ENCODE measurements at places on chromosomes 3 and 15.

DNA sequence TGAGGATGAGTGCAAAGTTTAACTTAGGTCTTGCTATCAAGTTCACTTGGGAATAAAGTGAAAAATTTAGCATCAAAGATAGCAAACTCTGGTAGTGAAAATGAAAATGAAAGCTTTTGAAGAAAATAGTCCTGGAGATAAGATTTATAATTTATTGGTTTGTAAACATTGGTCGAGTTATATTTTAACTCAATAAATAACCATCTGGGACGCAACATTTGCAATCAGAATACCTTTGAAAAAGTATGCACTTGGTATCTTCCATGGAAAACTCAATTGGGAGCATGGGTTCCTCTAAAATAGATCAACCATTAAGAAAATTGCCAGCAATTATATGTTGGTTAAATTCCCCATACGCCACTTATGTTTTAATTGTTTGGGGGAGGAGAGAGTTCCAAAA lies 209.5 kb downstream of the NAALADL2 start:
- DNase-seq = no peak

DNA sequence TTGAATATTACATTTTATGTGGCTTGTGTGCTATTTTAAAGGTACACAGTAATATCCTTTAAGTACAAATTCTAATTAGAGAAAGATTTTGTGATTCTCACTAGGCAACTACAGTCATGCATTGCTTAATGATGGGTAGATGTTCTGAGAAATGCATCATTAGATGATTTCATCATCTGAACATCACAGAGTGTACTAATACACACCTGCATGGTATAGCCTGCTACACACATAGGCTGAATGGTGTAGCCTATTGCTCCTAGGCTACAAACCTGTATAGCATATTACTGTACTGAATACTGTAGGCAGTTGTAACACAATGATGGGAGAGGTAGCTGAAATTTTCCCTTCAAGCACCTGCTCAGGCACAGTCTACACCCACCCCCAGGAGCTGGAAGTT lies 217.4 kb upstream of the EOMES start:
- DNase-seq = no peak

- no peak for DNase-seq
Measured at GRCh38 chr3:188700501-188700900, 471.3 kb upstream of the TPRG1 start.

- DNase-seq = no peak
Measured at GRCh38 chr3:62238431-62238830, 134.9 kb downstream of the FEZF2 start.

DNA sequence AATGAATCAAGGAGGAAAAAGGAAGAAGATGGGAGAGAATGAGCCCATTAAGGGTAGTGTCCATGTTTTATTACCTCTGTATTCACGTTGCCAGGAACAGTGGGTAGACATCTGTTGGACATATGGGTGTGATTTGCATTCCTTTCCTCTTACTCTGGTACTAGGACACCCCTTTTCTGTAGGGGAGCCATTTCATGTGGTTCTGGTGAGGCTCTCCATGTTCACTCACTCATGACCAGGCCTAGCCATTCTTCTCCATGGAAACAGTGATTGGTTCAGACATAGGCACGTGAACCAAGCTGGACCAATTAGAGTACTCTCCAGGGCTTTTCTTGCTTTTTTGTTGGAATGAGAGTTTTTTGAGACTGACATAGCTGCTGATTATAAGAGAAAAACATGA lies 39.6 kb upstream of the PDCD6IP start:
- no peak for DNase-seq

GRCh38 chr3:25503898-25504301 lies 75.8 kb downstream of the RARB start:
- no peak for DNase-seq

DNA sequence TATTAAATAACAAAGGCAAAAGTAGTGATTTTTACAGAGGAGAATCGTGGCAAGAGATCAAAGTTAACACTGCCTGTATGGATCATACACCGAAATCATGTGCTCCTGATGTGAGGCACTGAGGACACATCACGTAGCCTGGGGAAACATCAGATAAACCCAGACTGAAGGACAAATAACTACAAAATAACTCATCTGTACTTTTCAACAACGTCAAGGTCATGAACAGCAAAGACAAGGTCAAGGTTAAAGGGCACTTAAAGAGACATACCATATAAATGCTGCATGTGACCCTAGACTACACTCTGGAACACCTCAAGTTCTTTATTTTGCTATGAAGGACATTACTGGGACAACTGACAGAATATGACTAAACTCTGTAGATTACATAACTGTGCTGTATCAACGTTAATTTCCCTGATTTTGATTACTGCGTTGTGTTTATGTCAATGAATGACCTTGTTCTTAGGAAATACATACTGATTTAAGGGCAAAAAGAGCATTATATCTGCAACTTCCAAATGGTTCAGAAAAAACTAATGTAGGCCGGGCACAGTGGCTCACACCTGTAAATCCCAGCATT lies 48.1 kb downstream of the CHSY1 start:
- no peak for DNase-seq

DNA sequence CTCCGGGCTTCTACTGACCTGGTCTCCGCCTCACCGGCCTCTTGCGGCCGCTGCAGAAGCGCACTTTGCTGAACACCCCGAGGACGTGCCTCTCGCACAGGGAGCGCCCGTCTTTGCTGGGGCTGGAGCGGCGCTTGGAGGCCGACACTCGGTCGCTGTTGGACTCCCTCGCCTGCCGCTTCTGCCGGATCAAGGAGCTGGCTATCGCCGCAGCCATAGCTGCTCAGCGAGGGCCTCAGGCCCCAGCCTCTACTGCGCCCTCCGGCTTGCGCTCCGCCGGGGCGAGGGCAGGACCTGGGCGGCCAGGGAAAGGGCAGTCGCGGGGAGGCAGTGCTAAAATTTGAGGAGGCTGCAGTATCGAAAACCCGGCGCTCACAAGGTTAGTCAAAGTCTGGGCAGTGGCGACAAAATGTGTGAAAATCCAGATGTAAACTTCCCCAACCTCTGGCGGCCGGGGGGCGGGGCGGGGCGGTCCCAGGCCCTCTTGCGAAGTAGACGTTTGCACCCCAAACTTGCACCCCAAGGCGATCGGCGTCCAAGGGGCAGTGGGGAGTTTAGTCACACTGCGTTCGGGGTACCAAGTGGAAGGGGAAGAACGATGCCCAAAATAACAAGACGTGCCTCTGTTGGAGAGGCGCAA lies 319.2 kb downstream of the FGF12 start:
- no peak for DNase-seq

DNA sequence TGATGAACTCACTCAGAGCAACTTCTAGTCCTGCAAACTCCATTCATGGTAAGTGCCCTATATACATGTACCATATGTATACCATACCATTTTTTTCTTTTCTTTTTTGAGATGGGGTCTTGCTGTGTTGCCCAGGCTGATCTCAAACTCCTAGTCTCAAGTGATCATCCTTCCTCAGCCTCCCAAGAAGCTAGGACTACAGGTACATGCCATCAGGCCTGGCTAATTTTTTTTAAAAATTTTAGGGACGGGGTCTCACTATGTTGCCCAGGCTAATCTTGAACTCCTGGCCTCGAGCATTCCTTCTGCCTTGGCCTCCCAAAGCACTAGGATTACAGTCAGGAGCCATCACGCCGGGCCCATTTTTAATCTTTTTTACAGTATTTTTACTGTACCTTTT lies 67.3 kb upstream of the MFGE8 start:
- no peak for DNase-seq

DNA sequence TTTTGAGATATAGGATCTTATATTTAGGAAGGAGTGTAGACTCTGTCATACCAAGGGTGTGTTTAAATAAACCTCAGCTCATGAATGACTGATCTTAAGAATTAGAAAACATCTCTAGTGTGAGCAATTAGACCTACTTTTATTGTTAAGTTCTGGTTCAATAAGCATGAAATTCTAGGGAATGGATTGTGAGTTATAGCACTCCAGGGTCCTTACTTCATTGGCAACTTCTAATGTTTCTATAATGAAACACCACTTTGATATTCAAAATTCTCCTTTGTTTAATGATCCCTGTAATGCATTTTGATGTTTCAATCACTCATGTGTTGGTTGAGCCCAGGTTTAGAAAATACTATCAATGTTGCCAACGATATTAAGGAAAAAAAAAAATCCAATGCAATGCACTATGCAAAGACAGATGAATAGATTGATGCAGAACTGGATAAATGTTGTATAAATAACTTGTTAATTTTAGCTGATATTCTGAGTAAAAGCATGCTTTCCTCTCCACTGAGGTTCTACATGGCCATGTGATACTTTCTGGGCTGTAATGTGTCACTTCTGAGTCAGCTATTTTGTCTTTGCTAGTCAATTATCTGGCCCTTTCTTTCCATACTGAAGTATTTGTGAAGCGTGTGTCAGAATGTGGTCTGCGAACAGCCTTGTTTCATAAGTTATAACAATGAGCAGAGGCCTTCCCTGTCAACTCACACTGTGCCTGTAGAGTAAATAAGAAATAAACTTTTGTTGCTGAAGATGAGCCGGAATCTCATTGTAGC lies 1035.9 kb downstream of the PLOD2 start:
- DNase-seq = no peak

DNA sequence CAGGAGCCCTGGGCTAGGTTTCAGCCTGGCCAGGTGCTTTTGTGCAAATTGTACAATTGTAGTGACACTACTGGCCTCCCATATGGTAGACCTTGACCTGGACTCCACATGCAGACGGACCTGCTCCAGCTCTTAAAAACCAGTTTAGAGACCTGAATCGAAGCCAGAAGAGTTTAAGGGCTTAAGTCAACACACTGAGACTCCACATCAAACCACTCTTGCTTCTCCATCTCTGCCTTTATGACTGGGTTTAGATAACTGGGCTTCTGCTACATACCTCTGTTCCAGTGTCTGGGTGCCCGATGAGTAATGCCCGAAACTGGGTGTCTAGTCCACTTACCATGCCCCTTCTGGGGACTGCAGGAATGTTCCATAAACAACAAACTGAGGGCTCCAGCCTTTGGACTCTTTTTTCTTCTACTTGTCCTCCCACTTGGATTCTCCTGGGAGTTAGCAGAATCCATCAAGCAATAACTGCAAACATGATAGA lies 32.8 kb downstream of the TMEM212 start:
- no peak for DNase-seq

- no peak for DNase-seq
Measured at GRCh38 chr3:72241525-72241924, 456.6 kb upstream of the PROK2 start.

- DNase-seq = peak; percentile 74
Measured at GRCh38 chr15:60916679-60917460, 312.2 kb downstream of the RORA start.

DNA sequence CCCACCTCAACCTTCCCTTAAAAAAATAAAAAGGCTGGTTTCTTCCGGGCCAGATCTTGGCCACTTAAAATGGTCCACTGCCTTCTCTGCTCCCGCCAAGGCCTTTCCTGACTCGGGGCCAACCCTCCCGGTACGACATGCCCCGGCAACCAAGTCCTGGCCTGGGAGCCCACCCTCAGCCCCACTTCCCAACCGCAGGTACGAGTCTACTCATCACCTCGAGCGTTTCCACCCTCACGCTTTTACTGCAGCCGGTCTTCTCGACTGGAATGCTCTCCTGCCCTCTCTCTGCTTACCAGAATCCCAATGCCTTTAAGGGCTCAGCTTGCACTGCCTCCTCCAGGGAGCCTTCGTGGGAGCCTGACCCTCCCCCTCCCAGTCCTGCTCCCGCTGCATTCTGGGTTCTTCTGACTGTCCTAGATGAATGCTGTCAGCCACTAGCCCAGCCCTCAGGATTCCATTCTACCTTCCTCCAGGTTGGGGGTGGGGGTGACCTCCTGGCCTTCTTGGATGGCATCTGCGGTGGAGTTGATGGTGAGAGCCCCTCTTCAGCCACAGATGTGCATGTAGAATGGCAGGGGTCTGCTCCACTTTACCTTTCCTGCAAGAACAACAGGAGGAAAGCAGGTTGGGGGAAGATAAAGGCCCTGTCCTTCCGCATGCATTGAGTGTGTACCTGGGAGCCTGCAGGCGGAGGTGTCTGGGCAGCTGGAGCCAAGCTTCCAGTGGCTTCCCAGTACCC lies 1.1 kb upstream of the CSRNP1 start:
- no peak for DNase-seq

DNA sequence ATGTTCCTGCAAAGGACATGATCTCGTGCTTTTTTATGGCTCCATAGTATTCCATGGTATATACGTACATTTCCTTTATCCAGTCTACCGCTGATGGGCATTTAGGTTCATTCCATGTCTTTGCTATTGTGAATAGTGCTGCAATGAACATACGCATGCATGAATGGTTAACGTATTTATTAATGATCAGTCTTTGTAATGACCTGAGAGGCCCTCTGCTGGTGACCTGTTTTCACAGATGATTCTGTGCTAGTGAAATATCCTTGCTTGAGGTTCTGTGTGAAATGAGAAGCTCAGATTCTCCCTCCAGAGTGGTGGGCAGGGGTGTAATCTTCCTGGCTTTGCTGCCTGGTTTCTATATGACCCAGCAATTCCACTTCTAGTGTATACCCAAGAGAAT lies 160.2 kb upstream of the RASGRP1 start:
- no peak for DNase-seq

DNA sequence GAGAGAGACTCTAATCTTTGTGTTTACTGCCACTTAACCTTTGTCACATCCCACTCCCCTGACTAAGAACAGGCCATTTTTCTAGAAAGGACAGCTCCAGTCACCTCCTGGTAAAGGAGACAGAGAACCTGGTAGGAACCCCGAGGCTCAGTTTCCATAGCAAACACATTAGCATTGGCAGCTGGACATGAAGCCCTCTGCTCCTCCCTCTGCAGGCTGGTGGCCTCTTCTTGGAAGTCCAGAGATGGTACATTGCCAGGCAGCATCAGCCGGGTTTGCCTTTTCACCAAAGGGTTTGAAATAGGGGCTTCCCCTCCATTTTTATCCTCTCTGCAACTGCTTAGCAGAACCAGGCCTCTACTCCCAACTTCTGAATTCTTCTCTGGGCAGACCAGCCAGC lies 213.4 kb upstream of the SEMA6D start:
- no peak for DNase-seq

GRCh38 chr3:142077155-142077858 lies 72.0 kb downstream of the TFDP2 start:
- no peak for DNase-seq

- no peak for DNase-seq
Measured at GRCh38 chr3:124826703-124827102, 60.5 kb downstream of the ITGB5 start.

GRCh38 chr3:186520957-186521842 lies 23.0 kb downstream of the CRYGS start:
- no peak for DNase-seq

DNA sequence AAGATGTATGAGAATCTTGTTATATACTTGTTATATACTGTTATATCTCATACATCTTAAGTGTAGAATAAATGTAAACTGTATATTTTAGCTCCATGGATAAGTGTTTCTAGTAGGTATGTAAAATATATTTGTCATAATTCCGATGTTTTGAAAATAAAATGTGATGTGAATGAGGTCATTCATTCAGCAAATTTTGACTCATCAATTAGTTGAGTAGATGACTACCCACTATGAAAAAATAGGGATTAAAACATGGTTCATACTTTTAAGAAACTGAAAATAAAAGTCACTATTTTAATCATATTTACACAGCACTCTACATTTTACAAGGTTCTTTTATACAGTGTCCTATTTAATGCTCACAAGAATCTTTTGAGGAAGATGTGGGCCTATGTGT lies 28.4 kb upstream of the CNTN3 start:
- DNase-seq = no peak

Measured in stimulated activated CD4-positive, alpha-beta T cell treated with anti-CD3 and anti-CD28 coated beads, Interleukin-15, amount 100 ng/mL, for 1 hour (primary cell).